H54 (cell line): ENCODE measurements at places on chromosomes 13 and 19.

DNA sequence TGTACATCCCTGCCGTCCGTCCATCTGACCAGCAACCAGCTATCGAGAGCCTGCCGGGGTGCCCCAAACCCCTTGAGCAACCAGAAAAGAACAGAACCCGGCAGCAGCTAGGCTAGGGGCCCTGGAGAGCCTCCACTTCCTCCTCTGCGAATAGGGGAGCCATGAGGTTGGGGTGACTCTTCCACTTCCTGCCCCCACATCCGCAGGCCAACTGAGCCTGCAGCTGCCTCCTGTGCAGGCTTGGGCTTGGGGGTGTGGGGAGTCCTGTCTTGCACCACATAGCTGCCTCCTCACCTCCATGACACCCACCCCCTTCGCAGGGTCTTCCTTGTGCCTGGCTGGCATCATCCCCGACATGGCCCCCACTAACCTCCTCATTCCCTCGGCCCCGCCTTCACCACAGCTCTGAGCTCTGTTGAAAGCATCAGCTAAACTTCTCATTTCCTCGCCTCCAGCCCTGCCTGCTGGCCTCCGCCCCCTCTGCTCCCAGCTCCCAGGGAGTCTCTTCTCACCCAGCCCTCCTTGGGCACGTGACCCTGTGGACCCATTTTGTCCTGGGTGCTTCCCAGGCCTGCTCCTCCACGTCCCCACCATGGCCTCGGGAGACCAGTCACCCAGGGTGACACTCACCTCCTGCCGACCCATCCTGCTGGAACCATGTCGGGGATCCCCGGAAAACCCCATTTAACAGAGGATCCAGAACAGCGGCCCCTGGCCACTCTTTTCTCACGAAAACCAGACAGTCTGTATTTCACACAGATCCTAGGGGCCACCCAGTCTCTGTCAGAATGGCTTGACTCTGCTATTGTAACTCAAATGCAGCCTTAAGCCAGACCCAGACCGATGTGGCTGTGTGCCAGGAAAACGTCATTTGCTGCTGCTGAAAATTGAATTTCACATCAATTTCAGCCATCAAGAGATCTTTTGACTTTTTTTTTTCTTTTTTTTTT is 50.4 kb downstream of the MYO9B start:
- DNase-seq = no peak

DNA sequence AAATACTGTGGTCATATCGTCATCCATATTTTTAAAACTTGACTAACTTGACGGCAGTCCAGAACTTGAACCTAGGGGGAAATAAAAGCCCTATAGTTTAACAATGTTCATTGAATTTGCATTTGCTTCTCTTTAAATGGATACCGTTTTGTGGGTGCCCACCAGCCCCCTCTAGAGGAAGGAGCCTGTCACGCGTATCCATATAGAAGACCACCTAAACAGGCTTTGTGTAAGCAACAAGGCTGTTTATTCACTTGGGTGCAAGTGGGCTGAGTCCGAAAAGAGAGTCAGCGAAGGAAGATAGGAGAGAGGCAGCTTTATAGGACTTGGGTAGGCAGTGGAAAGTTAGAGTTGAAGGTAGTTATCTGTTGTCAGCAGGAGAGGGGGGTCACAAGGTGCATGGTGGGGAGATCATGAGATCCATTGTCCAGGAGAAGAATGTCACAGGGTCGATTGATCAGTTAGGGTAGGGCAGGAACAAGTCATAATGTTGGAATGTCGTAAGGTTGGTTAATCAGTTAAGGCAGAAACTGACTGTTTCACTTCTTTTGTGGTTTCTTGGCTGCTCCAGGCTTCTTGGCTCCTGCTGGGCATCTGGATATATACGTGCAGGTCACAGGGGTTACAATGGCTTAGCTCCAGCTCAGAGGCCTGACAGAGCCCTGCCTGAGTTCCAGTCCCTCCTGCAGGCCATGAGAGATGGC is 42.5 kb upstream of the ANKRD10 start:
- DNase-seq = no peak

DNA sequence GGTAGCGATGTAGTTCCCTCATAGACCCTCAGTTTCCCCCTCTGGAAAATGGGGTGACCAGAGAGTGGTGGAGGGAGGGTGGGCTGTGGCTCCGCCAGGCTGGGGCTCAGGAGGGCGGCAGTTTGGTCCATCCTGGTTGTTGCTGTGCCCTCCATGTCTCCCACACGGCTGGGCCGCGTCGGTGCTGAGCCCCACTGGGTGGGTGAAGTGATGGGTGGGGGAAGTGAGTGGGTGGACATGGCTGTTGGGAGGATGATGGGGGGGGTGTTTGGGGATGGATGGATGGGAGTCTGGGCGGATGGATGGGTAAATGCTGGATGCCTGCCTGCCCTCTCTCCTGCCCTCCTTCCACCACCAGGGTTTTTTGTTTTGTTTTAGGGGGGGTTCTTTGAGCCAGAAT is 16.6 kb upstream of the EHD2 start:
- DNase-seq = no peak

- no peak for DNase-seq
Observed at GRCh38 chr19:17872251-17873001, 681 bp downstream of the SLC5A5 start.

- DNase-seq = no peak
Observed at GRCh38 chr13:113329656-113330312, 32.7 kb downstream of the LAMP1 start.

- no peak for DNase-seq
Observed at GRCh38 chr19:41801031-41801430, 4.6 kb downstream of the CEACAM3 start.

GRCh38 chr13:92963029-92963428 is 263.6 kb upstream of the GPC6 start:
- no peak for DNase-seq

DNA sequence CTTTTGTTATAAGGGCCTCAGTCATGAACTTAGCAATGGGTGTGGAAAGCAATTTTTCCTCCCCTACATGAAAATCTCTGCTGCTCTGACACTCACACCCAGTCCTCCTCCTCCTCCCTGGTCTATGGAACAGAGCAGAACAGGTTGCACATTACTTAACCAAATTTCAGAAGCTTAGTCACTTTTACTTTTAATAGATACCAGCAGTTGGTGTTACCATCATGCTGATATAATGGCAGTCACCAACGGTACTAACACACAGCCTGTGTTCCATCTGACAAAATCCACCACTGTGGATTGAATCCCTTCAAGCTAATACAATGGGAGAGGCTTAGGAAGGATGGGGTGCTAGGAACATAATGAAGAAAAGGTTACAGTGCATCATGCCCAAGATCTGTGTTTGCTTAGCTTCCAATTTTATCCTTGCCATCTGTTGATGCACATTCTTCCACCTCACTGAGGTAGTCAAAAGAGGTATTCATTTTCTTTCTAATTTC is 9.8 kb downstream of the TPT1 start:
- DNase-seq = no peak

GRCh38 chr13:98507282-98507797 is 69.6 kb downstream of the STK24 start:
- DNase-seq = no peak

DNA sequence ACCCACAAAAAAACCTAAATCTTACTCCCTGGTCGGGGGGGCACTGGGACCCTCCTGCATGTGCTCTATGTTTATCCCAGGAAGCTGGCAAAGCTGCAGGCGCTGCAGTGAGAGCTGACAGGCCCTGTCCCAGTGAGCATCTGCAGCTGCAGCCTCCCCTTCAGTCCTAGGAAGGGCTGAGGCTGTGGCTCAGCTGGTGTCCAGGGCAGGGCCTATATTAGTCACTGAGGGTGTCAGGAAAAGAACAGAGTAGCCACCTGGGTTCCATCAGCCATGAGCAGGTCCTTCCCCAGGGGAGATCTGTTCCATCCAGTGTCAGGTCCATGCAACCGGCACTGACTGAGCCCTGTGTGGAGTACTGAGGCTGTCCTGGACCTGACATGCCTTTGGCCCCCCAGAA is 120.5 kb downstream of the TNFRSF19 start:
- no peak for DNase-seq

DNA sequence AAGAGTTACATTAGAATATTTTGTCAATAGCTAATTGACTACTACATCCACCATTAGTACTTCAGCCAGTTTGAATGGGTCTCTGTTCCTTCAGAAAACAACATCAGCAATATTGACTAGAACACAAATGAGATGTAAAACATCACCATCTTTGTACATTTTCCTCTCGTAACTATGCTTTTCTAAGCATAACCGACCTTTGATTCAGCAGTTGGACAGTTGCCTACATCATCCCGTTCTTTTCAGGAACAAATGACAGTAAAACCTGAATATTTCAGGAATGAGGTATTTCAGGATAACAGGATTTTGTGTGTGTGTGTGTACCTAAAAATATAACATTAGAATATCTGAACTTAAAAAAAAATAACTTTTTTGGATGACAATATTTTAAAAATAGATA is 60.9 kb downstream of the STARD13 start:
- DNase-seq = no peak

DNA sequence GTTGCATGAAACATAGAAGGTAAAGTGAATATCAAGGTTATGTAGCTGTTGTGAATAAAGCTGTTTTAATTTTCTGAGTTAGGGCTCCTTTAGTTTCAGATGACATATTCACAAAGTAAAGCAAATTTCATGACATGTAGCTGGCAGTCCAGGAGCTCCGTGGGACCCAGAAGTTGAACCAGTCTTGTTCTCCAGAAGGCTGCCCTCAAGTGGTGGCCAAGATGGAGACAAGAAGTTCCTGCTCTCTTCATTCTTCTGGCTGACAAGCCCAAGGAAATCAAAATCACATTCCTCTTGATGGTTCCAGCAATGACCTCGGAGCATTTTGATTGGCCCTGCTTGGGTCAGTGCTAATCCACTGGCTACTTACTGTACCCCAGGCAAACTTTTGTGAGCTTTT is 128.7 kb downstream of the LIG4 start:
- no peak for DNase-seq

GRCh38 chr13:21015284-21015683 is 46.1 kb downstream of the LATS2 start:
- DNase-seq = no peak

DNA sequence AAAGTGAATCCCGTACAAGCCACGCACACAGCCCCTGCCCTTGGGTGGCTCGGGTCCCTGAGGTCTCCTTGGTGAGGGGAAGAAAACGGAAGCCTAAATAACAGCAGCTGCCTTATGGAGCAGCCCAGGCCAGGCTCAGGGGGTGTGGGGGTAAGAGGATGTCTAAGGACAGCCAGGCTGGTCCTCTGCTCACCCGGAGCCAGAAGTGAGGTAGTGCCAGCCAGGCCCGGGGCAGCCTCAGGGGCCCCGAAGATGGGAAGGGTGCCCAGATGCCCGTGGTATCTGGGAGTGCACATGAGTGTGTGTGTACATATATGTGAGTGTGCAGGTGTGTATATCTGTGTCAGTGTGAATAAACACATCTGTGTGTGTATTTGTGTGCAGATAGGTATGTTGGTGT is 38.4 kb upstream of the PEPD start:
- no peak for DNase-seq

DNA sequence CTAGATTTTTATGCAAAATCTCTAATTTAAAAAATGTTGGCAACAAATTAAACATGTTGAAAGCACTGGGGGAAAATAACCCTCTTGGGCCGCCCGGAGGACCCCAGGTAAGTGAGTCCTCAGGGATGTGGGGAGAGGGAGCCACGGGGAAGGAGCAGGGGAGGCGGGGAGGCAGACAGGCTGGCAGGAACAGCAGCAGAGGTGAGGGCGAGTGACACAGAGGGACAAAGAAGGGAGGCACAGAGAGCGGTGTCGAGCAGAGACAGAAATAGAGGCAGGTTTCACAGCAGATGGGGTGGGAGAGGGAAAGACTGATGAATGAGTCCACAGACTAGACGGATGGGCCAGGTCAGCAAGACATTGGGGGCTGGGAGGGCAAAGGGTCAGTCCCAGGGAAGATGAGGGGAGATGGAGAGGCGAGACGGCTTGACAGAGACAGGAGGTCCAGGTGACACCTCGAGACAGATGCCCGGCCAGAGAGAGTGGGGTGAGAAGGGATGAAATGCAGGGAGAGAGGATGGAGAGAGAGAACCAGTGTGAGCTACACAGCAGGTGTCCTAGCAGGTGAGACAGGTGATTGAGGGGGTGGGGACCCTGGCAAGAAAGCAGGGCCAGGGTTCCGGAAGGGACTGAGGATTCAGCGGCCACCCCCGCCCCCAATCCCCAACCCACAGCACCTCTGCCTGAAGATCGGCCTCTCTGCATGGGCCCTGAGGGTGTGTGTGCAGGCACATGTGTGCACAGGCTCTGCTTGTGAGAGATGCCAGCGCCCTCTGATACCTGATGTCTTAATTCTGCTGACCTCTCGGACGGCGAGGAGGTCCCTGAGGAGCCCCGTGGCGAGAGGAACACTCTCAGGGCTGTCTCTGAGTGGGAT is 3.8 kb downstream of the LRRC4B start:
- DNase-seq = no peak

DNA sequence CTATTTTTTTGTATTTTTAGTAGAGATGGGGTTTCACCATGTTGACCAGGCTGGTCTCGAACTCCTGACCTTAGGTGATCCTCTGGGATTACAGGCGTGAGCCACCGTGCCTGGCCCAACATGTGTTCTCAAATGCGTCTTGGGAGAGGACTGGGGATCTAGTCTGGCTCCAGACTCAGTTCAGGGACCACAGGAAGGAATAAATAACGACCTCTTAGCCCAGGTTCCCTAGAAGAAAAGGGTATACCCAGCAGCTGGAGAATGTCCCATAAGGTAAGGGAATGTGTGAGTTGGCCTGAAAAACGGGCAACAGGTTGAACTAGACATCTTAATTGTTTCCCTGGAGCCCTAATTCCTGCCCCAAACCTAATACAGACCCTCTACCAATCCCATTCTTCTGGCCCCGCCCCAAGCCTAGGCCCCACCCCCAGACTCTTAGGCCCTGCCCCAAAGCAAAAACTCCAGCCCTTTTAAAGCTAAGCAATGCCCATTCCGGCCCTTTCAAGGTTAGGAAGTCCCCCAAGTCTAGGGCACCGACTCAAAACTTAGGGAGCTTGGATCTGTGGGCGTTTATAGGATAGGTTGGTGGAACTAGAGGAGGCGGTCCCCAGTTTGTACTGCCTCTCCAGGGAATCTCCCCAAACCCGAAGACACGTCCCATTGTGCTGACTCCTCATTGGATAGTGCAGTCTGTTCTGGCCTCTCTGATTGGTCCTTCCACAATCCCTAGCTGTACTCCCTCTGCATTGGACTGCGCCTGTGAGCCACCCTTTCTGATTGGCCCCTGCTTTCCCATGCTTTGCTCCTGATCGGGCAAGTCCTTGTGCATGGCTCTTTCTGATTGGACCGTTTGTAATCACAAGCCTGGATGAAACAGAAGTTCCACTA is 5.4 kb upstream of the LRFN1 start:
- peak; percentile 75 for DNase-seq

DNA sequence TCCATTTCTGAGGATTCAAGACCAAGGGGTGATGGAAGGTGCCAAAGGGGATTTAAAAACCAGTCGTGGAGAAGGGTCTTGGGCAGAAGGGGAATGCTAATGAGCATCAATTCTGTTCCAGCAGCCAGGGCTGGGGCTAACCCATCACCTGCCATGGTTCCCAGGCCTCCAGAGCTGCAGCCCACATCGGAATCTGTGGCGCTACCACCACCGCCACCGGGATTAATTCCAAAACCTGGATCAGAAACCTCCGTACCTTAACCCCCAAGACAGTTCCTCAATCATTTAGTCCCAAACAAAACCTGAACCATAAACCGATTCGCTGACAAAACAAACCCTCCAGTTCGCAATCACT is 583 bp downstream of the ZNF615 start:
- peak; percentile 14 for DNase-seq
